ENCODE measurements at places on chromosomes 2 and 18.

DNA sequence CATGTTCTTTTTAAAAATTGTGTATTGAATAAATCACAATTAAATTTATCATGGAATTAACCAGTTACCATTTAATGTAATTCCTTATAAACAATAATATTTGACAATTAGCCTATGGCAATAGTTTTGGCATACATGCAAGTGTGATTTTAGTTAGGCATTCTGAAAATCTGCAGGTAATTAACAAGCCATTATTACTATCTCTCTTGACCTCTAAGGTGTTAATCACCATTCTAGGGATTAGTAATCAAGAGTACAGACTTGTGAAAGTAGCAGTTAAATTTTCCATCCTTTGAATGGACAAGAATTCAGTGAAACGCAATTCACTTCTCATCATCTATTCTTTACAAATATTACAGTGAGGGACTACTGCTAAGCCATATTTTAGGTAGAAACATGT, 127.7 kb upstream of the CHST9 start:
- DNase-seq: no peak

GRCh38 chr2:199811346-199811745, 39.6 kb downstream of the FTCDNL1 start:
- no peak for DNase-seq

DNA sequence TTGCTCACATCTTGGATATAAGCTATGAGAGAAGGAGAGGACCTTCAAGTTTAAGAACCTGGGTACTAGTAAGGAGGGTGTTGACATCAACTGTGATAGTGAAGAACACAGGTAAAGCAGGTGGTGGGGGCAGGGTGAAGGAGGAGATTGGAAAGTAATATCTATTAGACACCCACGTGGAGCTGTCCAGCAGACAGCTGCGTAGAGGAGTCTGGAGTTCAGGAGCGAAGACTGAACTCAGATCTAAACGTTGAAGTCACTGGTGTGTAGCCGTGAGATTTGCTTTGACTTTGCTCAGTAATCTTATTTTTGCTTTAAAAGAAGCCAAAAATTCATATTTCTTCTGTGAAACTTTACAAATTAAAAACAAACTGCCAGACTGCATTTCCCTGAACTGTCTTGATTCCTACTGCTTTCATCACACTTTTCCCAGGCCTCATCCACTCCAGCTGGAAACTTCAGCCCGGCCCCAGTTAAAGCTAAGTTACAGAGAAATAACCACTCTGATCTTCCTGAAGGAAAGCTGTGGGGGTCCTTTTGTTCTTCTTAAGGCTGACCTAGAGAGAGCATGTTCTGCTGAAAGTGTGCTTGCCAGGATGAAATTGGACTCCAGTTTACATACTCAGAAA, 533.3 kb downstream of the CNTNAP5 start:
- DNase-seq: no peak

GRCh38 chr2:8461341-8461740, 220.5 kb upstream of the ID2 start:
- DNase-seq: no peak

DNA sequence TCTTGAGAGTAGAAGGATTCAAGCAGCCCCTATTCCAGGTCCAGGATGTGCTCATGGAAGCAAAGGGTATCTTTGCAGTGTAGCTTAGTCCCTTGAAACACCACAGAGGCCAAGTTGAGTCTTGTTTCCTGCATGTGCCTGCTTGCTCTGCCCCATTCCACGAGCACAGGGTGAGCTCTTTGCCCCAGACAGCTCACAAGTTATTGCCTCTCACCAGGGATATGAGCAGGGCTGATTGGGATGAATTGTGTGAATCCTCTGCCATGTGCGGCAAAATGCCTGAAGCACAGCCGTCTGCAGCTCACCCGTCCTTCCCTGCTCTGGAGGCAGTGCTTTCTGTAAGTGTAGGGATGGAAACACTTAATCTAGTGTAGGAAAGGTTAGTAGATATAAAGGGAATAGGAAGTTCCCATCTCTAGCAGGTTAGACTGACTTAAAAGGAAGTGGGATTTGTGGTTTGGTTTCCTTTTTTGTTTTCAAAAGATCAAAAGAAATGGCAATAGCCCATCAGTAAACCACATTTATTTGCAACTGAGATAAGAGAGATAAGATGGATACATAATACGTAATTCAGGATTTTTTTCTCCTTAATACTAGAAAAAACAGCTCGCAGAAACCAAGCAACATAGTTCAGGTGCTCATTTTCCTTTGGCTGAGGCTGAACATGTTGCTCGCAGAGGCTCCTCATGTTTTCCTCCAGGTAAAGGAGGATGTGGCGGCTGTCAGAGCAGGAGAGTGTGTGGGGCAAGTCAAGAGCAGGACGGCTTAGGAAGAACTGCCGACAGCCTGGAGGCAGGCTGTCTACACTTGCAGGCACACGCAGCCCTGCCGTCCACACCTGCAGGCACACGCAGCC, 41.4 kb downstream of the TMEM182 start:
- no peak for DNase-seq

GRCh38 chr18:27695052-27695451, 481.9 kb downstream of the CDH2 start:
- no peak for DNase-seq

- no peak for DNase-seq
These were observed 62.5 kb upstream of the NFE2L2 start for GRCh38 chr2:177327009-177327408.

DNA sequence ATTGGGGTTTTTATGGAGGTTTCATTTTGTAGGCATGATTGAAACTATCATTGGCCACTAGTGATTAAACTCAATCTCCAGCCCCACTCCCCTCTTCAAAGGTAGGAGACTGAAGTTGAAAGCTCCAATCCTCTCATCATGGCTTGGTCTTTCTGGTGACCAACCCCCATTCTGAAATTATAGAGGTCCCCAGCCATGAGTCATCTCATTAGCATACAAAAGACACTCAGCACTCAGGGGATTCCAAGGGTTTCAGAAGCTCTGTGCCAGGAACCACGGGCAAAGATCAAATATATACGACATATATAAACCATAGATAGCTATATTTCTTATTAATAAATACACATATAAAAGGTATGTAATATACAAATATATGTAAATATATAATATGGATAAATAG, 256.0 kb upstream of the POU3F3 start:
- DNase-seq: no peak

DNA sequence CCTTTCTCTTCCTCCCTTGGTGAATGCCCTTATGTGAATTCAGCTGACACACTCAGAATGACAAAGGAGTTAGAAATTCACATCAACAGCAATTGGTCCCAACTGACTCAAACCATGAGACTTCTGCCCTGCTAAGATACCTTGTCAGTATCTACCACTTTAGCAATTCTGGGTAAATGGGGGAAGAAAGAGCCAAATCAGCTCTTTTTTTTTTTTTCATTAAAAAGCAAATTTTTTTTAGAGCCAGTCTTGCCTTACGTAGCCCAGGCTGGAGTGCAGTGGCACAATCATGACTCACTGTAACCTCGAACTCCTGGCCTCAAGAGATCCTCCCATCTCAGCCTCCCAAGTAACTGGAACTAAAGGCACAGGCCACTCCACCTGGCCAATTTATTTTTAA, 1.7 kb upstream of the PPP4R1 start:
- DNase-seq: no peak

DNA sequence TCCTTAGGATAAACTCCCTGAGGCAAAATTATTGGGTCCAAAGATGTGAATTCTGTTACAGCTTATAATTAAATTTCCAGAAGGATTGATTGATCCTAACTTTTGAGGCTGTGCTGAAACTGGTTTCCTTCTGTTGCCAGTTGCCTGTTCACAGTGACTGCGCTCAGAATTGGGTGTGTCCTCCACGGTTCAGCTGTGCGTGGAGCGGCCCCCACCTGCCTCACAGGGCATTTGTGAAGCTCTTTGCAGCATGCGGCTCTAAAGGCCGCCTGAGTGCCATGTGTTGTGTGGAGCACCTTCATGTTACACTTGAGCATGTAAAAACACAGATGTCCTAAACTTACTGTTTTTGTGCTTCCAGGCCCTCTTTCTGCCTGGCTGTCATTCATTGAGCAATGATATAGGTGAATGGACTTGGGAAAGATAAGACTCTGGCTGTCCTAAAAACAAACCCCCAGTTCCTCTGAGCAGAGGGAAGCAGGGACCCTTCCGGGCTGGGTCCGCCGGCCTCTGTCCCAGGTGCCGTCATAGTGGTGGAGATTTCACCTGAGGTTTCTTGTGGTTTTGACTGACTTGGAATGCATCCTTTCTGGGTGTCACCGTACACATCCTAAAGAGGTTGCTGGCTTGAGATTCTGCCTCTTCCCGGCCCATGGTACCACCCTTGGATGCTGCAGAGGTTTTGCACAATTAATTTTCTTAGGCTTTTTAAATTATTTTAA, 173.6 kb downstream of the LDLRAD4 start:
- no peak for DNase-seq

DNA sequence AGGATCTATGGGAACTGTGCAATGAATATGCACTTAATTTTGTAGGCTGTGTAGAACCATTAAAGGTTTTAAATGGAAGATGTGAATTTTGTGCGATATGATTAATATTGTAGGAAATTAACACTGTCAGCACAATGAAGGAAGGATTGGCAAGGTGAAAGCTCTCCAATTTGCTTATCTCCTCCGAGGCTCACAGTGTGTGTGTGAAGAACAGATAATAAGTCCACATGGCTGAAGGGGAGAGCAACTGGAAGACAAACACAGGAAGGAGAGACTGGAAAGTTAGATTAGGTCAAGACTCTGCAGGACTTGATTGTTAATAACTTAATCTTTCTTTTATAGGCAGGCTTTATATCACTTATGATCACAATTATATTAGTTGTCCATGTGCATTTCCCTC, 269.7 kb upstream of the VRK2 start:
- no peak for DNase-seq

DNA sequence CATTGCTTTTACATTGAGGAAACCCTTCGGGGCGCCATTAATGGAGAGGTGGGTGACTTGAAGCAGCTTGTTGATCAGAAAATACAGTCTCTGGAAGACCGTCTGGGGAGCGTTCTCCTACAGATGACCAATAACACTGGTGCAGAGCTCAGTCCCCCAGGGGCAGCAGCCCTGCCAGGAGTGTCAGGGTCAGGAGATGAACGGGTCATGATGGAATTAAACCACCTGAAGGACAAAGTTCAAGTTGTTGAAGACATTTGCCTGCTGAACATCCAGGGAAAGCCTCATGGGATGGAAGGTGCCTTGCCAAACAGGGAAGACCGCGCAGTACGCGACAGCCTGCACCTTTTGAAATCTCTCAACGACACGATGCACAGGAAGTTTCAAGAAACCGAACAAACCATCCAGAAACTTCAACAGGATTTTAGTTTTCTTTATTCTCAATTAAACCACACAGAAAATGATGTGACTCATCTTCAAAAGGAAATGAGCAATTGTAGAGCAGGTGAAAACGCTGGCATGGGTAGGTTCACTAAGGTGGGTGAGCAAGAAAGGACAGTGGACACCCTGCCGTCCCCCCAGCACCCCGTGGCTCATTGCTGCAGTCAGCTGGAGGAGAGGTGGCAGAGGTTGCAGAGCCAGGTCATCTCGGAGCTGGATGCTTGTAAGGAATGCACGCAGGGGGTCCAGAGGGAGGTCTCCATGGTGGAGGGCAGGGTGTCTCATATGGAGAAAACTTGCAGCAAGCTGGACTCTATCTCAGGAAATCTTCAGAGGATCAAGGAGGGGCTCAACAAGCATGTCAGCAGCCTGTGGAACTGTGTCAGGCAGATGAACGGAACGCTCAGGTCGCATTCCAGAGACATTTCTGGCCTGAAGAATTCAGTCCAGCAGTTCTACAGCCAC, 45.0 kb downstream of the EMILIN2 start:
- DNase-seq: no peak

GRCh38 chr2:17894005-17894404, 15.5 kb downstream of the KCNS3 start:
- no peak for DNase-seq

GRCh38 chr2:223696719-223697118, 94.6 kb upstream of the SCG2 start:
- DNase-seq: no peak

DNA sequence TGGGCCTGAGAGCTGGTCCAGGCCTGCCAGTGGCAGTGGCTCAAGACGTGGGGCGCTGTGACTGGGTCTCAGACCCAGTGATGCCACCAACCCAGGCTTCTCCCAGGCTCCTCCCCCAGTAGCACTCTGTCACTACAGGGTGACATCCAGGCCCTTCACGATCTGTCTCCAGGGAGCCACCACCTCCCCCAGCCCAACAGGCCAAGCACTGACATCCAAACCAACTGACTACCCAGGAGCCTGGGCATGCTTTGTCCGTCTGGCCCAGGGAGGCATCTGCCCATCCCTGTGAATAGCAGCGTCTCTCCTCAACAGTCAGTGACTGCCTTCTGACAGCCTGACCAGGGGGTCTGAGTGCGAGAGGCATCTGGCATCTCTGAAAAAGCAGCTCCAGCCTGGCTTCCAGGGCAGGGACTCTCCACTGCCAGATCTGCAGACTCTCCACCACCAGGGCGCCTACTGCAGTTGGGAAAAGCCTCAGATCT, 13.0 kb downstream of the TEX44 start:
- DNase-seq: peak; percentile 8

GRCh38 chr2:62409442-62409841, 96.6 kb downstream of the TMEM17 start:
- no peak for DNase-seq

GRCh38 chr2:3712424-3712823, 9.0 kb downstream of the DCDC2C start:
- DNase-seq: no peak

DNA sequence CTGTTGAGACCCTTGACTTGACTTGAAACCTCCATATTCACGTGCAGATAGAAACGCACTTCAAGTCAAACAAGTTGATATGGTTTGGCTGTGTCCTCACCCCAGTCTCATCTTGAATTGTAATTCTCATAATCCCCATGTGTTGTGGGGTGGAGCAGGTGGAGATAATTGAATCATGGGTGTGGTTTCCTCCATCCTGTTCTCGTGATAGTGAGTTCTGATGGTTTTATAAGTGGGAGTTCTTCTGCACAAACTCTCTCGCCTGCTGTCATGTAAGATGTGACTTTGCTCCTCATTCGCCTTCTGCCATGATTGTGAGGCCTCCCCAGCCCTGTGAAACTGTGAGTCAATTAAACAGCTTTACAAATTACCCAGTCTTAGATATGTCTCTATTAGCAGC, 21.4 kb downstream of the SLC3A1 start:
- DNase-seq: no peak

DNA sequence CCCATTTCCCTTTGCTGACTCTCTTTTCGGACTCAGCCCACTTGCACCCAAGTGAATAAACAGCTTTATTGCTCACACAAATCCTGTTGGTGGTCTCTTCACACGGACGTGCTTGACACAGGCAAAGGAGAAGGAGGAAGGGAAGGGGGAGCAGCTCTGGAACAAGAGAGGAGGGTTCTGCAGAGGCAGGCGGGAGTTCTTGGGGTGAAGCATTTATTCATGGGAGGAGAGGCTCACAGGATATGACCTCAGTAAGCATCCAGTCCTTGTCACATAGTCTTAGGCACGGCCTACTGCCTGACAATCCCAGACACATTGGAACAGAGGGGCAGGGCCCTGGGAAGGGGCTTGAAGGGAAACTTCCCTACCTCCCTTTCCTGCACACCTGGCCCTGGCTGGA, 171.7 kb upstream of the HS6ST1 start:
- no peak for DNase-seq

Data from bone marrow (tissue), 2 donors.